ENCODE measurements at places on chromosomes 11 and 22.

- H3K36me3 ChIP-seq: no peaks in the 10 kb centered on the region
- DNase-seq: no peak
- H3K27ac ChIP-seq: no peak overlapping the region
- no peak overlapping the region for H3K4me3 ChIP-seq
- H3K4me1 ChIP-seq: peaks cover 2% of the 10 kb centered on the region
Measured at GRCh38 chr11:108886660-108887009, 221.8 kb downstream of the DDX10 start.

DNA sequence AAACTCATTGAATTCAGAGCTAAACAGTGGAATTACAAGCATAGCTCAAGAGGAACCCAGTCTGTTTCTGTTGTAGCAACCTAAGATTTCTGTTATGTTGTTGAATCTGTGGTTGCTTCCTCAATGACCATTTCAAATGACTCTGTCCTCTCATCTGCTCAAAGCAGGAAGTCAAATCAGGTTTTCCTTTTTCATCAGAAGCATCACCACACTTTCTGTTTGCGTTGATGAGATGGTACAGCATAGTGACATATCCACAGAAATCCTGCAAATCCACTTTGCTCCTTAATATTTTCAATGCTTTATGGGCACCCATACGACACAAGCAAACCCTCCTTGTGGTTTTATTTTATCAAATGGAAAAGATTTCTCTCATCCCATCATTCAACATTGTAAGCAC is 12.6 kb upstream of the UCP2 start:
- no peaks in the 10 kb centered on the region for H3K36me3 ChIP-seq
- H3K4me3 ChIP-seq: peak overlapping the region; percentile 86
- H3K4me1 ChIP-seq: peaks cover 48% of the 10 kb centered on the region
- peak overlapping the region; percentile 98 for H3K27ac ChIP-seq
- H3K27me3 ChIP-seq: no peaks in the 10 kb centered on the region
- no peak for DNase-seq

DNA sequence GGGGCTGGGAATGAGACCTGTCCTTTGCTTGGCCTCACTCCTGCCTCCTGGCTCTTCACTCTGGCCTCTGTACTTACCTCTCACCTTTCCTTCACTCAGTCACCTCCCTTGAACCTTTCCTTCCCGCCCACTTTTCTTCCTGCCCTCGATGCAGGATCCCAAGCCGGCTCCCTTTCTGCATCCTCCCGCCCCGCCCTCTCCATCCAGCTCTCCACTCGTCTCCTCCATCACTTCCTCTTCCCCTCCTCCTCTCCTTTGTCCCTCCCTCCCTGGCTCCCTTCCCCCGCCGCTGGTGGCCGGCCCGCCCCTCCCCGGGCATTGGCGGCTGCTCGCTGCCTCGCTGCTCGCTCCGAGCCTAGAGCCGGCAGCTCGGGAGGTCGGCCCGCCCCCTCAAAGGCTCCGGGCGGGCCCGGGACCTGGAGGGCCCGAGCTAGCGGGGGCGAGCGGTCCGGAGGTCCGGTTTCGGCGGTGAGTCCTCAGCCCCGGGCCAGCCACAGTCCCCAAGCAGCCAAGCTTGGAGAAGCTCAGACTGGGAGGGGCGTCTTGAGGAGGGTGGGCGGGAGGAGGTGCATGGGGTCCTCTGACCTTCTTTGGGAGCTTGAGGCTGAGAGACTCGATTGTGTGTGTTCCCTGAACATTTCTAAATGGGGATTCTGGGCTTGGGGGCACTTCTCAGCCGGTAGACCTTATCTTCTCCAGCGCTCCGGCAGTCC is 13.8 kb downstream of the PHLDB1 start:
- H3K36me3 ChIP-seq: peaks cover 5% of the 10 kb centered on the region
- no peak overlapping the region for H3K27ac ChIP-seq

DNA sequence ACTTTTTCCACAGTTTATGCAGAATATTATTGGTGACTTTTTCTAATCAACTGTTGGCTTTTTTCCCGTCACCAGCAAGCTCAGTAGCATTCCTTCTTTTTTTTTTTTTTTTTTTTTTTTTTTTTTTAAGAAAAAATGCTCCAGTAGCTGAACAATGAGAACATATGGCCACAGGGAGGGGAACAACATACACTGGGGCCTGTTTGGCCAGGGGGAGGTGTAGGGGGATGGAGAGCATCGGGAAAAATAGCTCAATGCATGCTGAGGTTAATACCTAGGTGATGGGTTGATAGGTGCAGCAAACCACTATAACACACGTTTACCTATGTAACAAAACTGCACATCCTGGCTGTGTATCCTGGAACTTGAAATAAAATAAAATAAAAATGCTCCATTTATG is 82.5 kb downstream of the ARHGAP42 start:
- no peaks in the 10 kb centered on the region for H3K27me3 ChIP-seq
- H3K27ac ChIP-seq: no peak overlapping the region
- H3K36me3 ChIP-seq: no peaks in the 10 kb centered on the region

DNA sequence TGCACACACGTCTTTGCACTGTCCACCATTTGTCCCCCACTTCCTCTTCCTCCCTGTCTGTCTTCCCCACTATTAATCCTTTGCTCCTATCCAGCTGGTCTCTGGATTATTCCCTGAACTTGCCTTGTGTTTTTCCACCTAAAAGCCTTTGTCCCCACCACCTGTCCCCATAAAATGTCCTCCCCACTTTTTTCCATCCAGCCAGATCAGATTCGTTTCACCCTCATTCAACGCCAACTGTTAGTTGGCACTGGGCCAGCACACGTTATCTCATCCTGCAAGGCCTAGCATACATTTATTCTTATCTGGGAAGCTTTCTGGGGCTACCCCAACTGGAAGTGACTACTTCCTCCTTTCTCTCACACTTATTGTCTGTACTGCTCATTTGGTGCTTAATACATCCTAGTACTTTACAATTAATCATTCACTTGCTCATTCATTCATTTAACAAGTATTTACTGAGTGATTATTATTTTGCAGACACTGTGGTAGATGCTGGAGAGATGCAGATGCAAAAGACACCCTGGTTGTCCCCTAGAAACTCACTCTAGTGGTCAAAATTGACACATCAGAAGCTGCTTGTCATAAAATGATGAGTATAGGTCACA is 96.2 kb downstream of the RASSF10 start:
- peaks cover 49% of the 10 kb centered on the region for H3K27me3 ChIP-seq
- no peaks in the 10 kb centered on the region for H3K36me3 ChIP-seq
- no peak overlapping the region for H3K27ac ChIP-seq
- no peak overlapping the region for H3K4me3 ChIP-seq
- peaks cover 2% of the 10 kb centered on the region for H3K4me1 ChIP-seq

DNA sequence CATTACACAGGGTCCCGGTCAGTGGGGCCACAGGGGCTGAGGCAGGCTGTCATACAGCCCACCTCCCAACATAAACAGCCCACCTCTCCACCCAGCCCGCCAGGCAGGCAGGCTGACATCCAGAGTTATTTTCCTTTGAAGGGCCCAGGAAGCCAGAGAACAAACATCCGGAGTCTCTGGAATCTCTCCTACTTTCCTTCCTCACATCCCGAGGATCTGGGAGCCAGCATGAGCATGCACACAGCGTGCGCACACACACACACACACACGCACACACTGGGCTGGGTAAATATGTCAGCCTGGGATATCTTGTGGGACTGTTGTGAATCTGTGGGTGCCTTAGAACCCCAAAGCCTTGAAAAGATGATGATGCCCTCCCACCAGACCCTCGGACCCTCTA is 55.4 kb downstream of the PDE2A start:
- H3K4me3 ChIP-seq: no peak overlapping the region
- H3K27me3 ChIP-seq: peaks cover 25% of the 10 kb centered on the region
- DNase-seq: no peak
- peaks cover 25% of the 10 kb centered on the region for H3K4me1 ChIP-seq
- H3K27ac ChIP-seq: peak overlapping the region; percentile 51

GRCh38 chr22:20076627-20077172 is 3.3 kb upstream of the DGCR8 start:
- DNase-seq: no peak
- peak overlapping the region; percentile 24 for H3K27ac ChIP-seq
- peaks cover 12% of the 10 kb centered on the region for H3K4me1 ChIP-seq
- H3K36me3 ChIP-seq: no peaks in the 10 kb centered on the region

DNA sequence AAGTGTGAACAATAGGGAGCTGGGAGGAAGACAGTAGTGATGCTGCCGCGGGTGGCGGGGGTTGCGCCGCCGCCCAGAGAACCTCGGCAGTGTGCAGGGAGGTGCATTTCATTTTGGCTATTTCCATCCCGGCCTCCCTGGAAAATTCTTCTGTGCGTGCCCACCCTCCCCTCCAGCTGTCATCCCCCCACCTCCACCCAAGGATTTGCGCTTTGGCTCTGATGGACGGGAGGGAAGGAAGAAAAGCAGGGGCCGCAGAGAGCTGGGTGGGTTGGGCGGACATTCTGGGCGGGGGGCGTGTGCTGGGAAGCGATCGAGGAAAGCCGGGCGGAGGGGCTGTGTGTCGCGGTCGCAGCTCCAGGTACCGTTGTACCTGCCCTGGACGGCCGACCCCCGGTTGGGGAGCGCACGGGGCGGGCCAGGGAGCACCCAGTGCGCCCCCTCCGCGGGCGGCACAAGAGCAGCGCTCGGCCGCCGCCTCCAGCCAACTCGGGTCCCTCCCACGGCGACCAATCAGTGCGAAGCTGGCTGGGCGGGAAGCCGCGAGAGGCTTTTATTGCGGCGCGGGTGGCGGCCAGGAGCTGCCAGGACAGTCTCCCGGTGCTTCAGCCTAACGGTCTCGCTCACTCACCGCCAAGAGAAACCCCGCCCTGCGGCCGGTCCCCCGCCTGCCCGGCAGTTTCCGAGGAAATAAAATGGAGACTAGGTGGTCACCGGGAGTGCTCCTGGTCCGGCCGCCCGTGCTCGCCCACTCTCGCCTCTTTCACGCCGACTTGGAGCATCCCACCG is 1.6 kb downstream of the NCAM1 start:
- H3K4me1 ChIP-seq: peaks cover 9% of the 10 kb centered on the region
- no peak overlapping the region for H3K27ac ChIP-seq
- peak overlapping the region; percentile 86 for H3K4me3 ChIP-seq

GRCh38 chr11:119416606-119417580 is 6.1 kb downstream of the THY1 start:
- peaks cover 3% of the 10 kb centered on the region for H3K36me3 ChIP-seq
- DNase-seq: no peak
- no peak overlapping the region for H3K4me3 ChIP-seq
- H3K4me1 ChIP-seq: peaks cover 6% of the 10 kb centered on the region

DNA sequence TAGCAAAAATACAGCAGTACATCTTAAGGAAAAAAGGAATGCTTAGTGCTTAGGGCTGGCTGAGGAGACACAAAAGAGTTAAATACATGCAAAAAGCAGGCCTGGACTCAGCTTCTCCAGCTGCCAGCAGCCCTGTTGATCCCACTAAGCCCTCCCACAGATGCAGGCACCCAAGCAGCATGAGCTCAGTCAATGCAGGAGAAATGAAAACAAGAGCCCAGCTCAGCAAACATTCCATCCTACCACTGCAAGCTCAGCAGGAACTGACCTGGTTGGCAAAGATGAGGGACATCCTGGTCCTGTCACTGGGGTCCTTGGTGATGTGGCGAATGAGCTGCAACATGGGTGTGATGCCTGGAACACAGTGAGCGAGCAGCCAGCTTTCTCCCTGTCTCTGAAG is 5.8 kb downstream of the CYB5R2 start:
- no peak overlapping the region for H3K27ac ChIP-seq
- peaks cover 7% of the 10 kb centered on the region for H3K27me3 ChIP-seq
- no peak overlapping the region for H3K4me3 ChIP-seq
- H3K36me3 ChIP-seq: no peaks in the 10 kb centered on the region
- DNase-seq: no peak
- peaks cover 5% of the 10 kb centered on the region for H3K4me1 ChIP-seq

DNA sequence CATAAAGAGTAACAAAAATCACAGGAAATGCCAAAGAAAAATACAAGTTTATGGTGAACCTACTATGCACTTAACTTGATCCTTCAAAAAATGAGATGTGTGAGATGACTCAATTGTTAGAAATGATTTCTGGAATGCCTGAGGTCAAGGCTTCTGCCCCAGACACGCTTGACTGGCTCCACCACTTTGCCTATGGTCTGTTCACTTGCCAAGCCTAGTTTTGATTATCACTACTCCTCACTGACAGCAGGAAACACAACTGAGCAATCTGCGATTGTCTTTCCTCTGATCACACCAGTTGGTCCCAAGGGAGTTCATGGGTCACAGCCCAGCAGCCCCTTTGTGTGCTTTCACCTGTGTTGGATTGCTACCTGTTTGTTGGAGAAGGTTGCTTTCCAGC is 20.6 kb upstream of the PRDM10 start:
- H3K36me3 ChIP-seq: no peaks in the 10 kb centered on the region
- no peak overlapping the region for H3K27ac ChIP-seq
- no peaks in the 10 kb centered on the region for H3K27me3 ChIP-seq

DNA sequence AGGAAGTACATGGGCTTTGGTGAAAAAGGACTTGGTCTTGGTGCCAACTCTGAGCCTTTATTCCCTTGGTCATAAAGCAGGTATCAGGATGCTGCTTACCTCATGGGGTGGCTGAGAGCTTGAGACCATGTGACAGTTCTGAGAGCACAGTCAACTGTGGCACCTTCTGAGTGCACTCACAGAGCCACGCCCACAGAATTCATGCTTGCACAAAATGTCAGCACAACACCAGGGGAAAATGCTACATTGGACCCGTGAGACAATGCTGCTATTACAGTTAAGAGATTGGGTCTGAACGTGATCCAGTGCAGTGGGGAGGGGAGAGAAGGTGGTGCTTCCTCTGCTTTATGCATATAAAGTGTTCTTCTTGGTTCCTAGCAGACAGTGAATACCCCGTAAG is 79.5 kb upstream of the SPON1 start:
- peaks cover 9% of the 10 kb centered on the region for H3K4me1 ChIP-seq
- no peak overlapping the region for H3K27ac ChIP-seq
- H3K27me3 ChIP-seq: no peaks in the 10 kb centered on the region

- peaks cover 6% of the 10 kb centered on the region for H3K27me3 ChIP-seq
Measured at GRCh38 chr11:119663279-119663678, 65.7 kb downstream of the NECTIN1 start.

DNA sequence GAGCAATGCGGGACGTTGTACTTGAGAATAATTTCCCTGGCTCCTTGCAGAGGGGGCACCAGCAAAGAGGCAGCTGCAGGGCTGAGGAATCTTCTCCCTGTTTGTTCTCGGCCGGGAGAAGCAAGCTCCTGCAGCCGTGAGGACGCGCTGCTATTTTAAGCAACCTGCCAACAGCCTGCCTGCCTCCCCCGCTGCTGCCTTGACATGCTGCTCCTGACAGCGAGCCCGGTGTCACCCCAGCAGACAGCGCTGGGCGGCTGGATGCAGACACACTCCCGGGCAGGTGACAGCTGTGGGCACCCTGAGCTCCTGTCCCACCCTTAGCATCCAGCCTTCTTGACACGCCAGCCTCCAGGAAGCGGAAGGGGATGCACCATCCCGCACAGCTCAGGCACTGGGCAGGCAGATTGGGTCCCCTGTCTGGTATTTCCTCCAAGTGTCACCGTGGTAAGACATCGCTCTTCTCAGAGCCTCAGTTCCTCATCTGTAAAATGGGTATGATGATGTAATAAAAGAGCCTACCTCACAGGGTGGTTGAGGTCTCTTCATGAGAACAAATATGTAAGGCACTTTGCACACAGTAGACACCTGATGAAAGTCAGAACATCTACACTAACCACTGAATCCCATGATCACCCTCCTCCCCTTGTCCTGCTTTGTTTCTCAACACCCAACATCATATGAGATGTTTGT is 530.6 kb downstream of the MN1 start:
- H3K27ac ChIP-seq: no peak overlapping the region
- no peak overlapping the region for H3K4me3 ChIP-seq
- no peaks in the 10 kb centered on the region for H3K4me1 ChIP-seq
- no peak for DNase-seq
- H3K27me3 ChIP-seq: peaks cover 27% of the 10 kb centered on the region

Measured in T-helper 17 cell (primary cell).